ENCODE measurements at places on chromosomes 6 and 20. TPM values are rescaled to one million over a fixed set of nuclear protein-coding genes. Genes with fewer than 3 reads are reported as not detected.

Gene ZBTB22
- total RNA-seq = 31.6 TPM

DNA sequence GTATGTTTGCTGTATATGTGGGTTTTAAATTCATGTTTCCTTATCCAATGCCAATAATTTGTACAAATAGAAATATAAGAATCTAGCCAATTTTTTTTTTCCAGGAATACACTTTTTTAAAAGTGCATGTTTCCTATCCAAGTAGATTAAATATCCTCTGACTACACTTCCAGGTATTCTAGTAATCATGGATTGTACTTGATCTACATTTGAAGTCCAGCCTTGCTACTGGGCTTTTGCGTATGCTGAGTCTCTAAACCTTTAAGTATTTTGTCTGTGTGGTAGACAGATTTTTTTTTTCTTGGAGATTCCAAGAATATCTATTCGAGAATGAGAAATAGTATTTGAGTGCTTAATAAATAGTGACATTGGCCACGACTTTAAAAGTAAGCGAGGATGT is 188.3 kb downstream of the SASH1 start:
- H3K27me3 ChIP-seq = no peaks in the 10 kb centered on the region
- H3K36me3 ChIP-seq = no peaks in the 10 kb centered on the region
- H3K4me3 ChIP-seq = no peak overlapping the region

DNA sequence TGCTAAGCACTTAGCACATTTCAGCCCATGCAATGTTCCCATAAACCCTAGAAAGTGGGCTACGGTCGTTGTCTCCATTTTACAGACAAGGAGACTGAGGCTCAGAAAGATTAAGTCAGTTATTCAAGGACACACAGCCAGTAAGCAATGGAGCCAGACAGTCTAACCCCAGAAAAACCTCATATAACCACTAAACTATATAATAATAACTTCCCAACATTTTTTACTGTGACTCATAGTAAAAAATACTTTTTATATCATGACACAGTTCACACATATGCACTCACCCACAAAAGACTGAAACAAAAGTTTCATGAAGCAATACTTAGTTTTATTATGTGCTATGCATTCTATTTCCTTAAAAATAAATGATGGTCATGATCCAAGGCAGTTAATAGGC is 66.2 kb upstream of the EYA2 start:
- H3K27me3 ChIP-seq = peaks cover 11% of the 10 kb centered on the region
- no peak for DNase-seq
- H3K4me1 ChIP-seq = no peaks in the 10 kb centered on the region
- no peak overlapping the region for H3K27ac ChIP-seq
- H3K36me3 ChIP-seq = no peaks in the 10 kb centered on the region
- H3K4me3 ChIP-seq = no peak overlapping the region

DNA sequence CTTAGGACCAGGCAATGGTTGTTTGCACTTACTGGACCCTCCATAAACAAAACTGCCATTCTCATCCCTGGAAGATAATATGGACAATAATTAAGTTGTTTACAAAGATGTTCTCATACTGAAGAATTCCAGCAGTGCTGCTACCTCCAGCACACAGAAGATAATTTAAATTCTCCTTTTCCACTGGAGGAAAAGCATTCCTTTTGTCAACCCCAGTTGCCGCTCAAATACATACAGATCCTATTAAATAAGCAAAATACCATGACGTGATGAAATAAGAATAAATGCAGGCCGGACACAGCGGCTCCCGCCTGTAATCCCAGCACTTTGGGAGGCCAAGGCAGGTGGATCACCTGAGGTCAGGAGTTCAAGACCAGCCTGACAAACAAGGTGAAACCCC is 54.5 kb upstream of the IPCEF1 start:
- H3K36me3 ChIP-seq = no peaks in the 10 kb centered on the region
- no peak for DNase-seq
- peaks cover 2% of the 10 kb centered on the region for H3K27me3 ChIP-seq
- no peak overlapping the region for H3K4me3 ChIP-seq
